Cerebellum (tissue), 4 donors: ENCODE measurements at places on chromosomes 16 and 17.

GRCh38 chr17:78650093-78650715 lies 73.0 kb upstream of the DNAH17 start:
- no peak for DNase-seq

DNA sequence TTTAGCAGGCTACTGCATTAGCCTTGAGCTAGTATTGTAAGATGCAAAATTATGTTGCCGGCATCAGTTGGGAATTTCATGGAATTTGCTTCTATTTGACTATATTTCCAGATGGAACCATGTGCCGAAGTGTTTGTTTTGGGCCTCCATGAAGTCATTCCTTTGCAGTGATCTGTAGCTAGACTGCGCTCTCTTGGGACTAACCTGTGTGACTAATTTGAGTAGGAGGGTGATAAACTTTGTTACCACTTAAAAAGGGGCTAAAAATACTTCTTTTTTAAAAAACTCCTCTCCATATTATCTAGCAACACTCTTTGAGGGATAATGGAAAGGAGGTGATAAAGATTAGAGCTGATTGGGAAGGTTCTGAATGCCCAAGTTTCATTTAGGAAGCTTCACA lies 166.8 kb upstream of the TBX2 start:
- DNase-seq: no peak

GRCh38 chr17:64032081-64032480 lies 11.6 kb upstream of the ICAM2 start:
- no peak for DNase-seq

DNA sequence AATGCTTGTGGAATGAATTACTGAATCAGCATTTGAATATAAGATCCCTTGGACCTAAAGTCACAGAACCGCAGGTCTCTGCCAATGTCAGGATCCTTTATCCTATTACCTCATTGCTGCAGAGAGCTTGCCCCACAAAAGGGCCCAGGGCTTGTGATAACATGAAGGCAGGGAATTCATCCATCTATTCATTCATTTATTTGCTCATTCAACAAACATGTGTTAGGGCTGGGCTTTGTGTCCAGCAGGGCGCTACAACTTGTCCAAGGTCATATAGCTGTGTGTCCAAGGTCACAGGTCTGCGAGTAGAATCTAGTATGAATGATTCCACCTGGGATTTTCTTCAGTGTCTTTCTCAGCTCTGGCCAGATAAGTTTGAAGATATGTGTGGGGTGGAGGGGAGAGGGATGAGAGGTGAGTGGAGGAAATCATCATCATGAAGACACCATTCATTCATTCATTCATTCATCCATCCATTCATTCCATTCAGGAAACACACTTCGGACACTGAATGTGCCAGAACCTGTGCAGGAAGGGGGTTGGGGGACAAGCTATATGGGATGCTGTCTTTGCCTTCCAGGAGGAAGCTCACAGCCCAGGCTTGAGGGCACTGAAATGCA lies 1.3 kb upstream of the UNC45B start:
- no peak for DNase-seq

GRCh38 chr16:74738816-74739215 lies 35.8 kb downstream of the FA2H start:
- DNase-seq: no peak

DNA sequence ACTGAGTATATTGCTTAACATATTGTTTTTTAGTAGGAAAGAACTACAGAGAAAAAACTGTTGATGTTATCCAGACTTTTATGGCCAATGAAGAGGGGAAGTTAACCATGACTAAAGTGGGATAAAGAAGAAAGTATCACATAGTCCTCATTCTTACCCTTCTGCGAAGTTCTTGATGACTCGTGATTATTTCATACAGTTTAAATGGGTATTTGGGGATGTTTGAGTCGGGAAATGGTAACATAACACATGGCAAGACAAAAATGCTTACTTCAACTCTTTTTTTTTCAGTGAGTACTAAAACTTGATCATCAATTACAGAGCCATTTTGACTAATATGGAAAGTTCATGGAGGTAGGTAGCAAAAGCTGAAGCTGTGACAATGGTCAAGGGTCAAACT lies 4.9 kb downstream of the POLG2 start:
- no peak for DNase-seq
